ENCODE measurements at places on chromosomes 2 and 18. TPM values are rescaled to one million over a fixed set of nuclear protein-coding genes. Genes with fewer than 3 reads are reported as not detected.

Gene TYMS
- 86.9 TPM for total RNA-seq

Gene EIPR1
- total RNA-seq = 73.0 TPM

Gene STPG4
- total RNA-seq = not detected

Gene CCDC68
- not detected for total RNA-seq

Gene REG1B
- total RNA-seq = not detected

Gene HOXD10
- not detected for total RNA-seq

Gene SGPP2
- 0.34 TPM for total RNA-seq

Gene UCN
- 1.2 TPM for total RNA-seq

Gene ALMS1
- total RNA-seq = 55.3 TPM

Data from neural progenitor cell (in vitro differentiated cells).